ENCODE measurements at places on chromosomes 3 and 15. TPM values are rescaled to one million over a fixed set of nuclear protein-coding genes. Genes with fewer than 3 reads are reported as not detected.

Gene DCLK3
- polyA plus RNA-seq: not detected

- DNase-seq: no peak
Measured at GRCh38 chr3:156847752-156848448, 21.7 kb downstream of the LEKR1 start.

DNA sequence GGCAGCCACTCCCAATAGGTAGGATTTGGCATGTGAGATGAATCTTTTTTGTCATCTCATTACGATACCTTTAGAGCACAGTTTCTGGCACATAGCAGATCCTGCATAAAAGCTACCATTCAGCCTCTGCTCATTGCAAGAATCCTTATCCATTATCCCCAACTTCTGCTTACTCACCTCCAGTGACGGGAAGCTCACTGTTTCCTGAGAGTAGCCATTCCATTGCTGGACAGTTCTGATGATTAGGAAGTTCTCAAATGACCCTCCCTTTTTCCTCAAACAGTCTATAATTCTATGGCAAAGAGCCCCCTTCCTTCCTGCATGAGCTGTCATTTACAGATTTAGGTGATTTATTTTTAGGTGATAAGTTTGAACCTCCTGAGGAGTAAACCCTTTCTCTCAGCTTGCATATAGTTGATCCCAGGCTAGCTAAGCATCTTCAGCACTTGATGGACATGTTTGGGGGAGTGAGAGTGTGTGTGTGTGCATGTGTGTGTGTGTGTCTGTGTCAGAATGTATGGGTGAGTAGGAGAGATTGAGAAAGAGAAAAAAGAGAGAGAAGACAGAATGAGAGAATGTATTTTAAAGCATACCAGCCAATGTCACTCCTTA lies 109.7 kb downstream of the LSM3 start:
- DNase-seq: no peak

DNA sequence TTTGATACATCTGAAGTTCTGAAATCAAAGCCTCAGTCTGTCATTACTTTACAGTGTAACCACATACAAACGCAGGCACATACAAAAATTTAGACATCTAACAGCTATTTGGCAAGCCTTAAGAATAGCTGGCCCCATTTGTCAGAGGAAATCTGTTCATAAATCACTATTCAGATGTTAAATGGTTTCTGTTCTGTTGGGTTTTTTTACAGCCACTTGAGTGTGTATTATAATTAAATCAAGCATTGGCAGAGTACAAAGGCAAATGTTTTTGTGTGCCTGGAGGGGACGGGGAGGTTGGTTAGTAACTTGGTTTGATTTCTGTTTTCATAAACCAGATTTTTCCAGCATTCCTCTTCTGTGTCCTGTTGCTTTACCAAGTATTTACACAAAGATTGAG lies 24.1 kb downstream of the PIGB start:
- no peak for DNase-seq

DNA sequence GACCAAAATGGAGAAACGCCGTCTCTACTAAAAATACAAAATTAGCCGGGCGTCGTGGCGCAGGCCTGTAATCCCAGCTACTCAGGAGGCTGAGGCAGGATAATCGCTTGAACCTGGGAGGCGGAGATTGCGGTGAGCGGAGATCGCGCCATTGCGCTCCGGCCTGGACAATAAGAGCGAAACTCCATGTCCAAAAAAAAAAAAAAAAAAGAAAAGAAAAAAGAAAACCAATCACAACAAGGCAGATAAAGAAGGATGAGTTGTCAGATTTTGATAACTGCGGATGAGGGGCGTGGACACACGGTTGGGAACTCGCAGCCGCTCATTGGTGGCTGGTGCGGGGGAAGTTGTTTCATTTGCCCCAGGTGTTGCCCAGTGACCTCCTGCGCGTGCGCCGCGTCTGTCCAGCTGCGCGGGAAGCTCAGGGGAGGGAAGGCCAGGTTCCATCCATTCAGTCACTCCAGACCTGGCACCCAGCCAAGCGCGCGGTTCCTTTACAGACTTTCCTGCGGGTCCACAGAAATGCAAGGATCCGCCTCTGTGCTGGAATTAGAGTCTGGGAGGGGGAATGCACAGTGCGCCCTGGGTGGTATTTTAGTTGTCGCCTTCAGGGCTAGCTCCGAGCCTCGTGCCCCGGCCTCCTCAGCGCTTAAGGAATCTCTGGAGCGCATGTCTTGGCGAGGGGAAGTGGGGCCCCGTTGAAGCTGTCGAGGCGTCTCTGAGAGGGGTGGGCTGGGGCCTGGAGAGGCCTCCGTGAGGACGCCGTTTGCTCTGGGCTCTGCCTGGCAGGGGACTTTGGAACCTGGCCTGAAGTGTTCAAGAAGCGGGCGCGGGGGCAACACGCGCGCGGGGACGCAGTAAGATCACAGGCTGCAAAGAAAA lies 708 bp upstream of the GCHFR start:
- DNase-seq: peak; percentile 50

- no peak for DNase-seq
Measured at GRCh38 chr3:129654131-129654530, 47.7 kb upstream of the PLXND1 start.

DNA sequence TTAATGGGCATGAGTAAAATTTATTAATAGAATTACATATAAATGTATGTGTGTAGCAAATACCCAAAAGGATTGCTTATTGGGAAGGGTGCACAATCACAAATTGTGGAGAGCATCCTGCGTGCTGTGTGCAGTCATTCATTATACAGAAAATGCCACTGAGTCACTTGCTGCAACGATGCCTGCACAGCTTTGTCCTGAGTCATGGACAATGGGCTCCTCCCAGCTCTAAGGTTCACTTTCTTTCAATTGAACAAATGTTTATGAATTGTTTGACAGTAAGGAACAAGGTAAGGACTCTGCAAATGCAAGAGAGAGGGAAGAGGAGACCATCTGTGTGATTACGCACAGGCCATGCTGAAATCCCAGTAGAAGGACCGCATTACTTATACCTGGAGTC lies 18.7 kb downstream of the CFAP161 start:
- peak; percentile 26 for DNase-seq

DNA sequence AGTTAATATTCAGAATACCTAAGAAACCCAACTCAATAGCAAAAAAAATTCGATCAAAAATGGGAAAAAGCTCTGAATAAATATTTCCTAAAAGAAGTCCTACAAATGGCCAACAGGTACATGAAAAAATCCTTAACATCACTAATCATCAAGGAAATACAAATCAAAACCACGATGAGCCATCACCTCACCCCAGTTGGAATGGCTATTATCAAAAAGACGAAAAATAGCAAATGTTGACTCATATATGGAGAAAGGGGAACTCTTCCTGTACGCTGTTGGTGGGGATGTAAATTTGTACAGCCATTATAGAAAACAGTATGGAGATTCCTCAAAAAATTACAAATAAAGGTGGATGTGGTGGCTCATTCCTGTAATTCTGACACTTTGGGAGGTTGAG lies 29.6 kb upstream of the SGO1 start:
- peak; percentile 19 for DNase-seq

DNA sequence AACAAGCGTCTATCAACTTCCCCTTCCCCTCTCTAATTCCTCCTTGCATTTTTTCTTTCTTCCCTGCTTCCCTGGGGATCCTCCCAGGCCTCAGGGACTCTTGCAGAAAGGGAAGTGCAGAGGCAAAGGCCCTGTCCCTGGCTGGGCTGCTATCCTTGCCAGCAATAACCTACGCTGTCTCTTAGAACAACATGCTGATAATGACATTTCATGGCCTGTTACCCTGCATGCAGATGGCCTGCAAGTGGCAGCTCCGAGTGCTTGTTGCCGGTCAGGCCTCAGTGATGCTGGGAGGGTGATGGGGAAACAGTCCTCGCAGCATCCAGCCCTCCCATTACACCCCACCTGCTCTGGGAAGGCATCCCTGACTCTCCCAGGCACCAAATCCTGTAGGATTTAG lies 167.6 kb downstream of the RAB11A start:
- DNase-seq: no peak

GRCh38 chr3:114216186-114216970 lies 21.0 kb downstream of the ZNF80 start:
- no peak for DNase-seq

All from mammary epithelial cell (primary cell).